Epithelial cell of proximal tubule (primary cell): ENCODE measurements at places on chromosomes 2 and 18.

- DNase-seq = no peak
These were observed 78.0 kb upstream of the GAREM1 start for GRCh38 chr18:32548688-32549087.

- DNase-seq = no peak
These were observed 49.9 kb downstream of the SCN2A start for GRCh38 chr2:165289069-165289468.

DNA sequence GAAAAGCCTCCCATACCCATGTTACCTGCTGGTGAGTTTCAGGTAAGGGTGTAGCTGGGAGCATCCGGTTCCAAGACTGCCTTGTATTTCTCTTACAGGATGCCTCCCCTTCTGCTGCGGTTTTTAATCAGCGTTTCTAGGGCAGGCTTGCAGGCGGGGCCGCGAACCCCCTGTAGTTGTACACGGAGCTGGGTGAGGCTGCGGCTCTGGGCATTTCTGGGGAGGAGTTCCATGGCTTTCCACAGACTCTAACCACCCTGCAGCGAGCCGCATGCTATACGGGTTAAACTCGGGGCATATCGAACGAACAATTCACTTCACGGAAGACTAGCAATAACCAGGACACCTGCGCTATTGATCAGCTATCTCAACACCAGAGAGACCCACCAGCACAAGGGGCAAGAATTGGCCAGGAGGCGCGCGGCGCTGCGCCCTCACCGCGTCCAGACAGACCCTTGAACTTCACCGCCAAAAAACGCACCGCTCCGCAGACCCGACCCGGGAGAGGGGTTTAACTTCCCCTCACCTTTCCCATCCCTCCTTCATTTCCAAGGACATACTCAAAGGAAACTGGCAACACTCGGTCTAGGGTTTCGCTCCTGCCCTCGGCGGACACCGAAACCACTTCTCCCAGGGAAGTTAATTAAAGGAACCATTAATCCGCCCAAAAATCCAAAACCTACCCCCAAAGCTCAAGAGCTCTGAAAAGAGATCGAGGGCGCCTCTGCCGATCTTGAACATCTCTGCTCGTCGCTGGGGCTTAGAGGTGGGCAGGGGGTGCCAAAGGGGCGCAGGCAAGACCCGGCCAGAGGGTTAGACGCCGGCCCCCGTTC is 909 bp downstream of the TGFA start:
- DNase-seq = no peak

- DNase-seq = peak; percentile 45
These were observed 220.1 kb downstream of the HAUS1 start for GRCh38 chr18:46324087-46324955.

DNA sequence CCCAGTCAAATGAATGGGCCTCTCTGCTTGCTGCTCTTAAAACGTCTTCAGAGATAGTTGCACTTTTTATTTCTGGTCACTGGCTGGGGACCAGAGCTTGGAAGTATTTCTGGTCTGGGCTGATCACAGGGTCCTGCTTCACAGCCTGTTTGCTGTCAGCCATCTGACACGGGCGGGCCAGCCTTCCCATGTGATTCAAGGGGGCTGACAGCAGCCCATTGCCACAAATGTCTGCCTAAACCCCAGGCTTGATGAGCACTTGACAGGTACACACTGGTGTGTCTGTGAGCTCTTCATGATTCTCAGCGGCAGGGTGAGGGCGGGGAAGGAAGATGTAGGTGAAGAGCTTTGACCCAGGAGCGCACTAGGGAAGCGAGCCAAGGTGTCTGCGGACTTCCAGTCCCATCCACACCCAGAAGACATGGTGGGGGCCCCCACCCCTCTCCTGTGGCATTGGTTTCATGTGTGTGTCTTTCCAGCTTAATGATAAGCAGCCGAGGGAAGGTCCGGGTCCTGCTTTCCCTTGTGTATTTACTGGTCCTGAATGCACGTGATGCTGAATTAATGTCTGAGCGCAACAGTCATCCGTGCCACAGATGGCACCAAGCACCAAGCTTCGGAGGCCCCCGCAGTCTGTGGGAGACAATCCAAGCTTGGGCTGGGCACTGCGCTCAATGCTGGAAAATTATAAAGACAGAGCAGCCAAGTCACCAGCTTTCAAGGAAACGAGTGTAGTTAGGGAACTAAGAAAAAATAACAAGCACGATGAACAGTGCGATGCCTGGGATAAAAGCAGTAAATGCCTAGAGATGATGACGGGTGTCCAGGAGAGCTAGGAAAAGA is 73.3 kb downstream of the SH3BP4 start:
- DNase-seq = no peak

- no peak for DNase-seq
These were observed 89.9 kb downstream of the RHOB start for GRCh38 chr2:20536619-20537422.

DNA sequence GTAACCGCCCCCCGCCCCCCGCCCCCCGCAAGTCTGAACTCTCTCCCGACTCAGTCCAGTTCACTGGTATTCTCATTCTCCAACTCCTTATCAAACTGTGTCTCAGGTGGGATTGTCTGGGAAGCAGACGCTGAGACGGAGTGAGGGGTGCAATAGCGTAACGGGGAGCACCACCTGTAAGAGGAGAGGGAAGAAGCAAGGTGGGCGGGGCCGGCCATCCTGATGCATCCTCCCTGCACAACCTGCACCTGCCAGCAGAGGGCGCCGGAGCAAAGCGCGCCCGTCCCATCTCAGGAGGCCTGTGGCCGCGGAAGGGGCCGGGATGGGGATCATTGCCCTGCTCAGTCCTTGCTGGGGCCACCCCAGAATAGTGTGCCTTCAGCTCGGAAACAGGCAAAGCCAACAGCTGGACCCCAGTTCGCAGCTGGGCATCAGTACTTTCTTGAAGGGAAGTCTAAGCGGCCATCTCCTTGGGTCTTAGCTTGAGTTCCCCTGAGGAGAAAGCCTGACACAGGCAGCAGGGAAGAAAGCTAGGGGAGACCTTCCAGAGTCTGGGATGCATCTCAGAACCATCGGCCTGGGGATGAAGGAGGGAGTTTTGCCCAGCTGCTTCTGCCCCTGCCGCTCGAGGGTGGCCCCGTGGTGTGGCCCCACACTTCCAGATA is 208.0 kb downstream of the TFCP2L1 start:
- no peak for DNase-seq

GRCh38 chr2:2757764-2758163 is 426.7 kb upstream of the MYT1L start:
- no peak for DNase-seq

DNA sequence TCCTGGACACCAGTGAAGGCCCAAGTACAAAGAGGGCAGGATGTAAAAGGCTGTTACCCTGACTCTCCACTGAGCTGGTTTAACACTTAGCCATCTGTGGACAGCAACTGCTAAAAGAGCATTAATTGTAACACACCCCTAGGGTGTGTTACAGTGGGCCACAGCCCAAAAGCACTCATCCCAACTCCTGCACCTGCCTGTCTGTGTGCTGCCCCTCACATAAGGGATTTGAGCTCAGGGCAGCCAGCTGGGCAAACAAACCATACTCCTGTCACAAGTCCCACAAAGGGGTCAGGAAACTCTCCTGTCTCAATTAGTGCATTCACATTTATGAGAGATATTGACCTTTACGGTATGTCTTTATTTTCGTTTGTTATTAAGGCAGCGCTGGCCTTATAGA is 833.1 kb upstream of the NXPH2 start:
- DNase-seq = no peak

DNA sequence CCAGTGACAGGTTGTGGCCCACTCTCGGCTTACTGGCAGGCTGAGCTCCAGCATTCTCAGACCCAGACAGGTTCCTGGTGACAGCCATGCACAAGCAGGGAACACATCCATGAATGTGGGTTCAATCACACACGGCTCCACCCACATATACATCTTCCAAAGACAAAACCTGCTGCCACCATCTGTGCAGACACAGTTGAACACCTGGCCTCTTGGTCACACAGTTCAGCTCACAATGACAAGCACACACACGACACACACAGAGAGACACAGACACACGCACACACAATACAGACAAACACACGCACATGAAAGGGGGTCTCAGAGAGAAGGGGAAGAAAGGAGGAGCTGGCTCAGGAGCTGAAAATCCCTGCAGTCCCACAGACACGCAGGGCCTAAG is 32.1 kb upstream of the PTMA start:
- no peak for DNase-seq

DNA sequence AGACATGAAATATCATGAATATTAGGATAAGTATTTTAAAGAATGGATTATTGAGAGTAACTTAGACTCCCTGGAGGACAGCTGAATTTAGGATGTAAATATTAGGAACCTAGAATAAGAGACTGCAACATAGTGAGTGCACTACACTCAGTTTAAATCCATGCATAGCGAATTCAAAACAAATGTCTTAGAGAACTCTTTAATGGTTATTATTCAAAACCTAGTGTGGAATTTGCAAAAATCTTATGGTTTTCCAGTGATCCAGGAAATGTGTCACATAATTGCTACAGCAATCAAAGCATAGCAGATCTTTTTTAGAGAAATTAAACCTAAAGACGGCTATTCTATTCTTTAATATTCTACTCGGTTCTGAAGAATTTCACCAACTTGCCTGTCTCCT is 239.0 kb downstream of the TMX3 start:
- DNase-seq = no peak

DNA sequence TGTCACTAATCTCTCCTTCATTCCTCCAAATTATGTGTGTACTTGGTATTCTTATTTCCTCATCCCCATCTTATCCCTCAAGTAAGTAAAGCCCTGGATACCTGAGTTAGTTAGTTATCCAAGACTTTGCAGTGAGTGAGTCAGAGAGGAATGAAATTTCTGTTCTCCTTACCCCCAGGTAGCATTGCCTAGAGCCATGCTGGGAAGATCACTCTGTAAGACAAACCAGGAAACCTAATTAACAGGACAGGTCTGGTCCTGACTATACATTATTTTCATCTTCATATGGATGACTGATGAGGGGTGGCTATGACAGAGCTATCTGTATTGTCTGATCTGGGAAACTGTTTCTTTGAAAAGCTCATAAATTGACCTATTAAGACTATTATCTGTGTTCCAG is 55.0 kb upstream of the ITGA6 start:
- no peak for DNase-seq

GRCh38 chr2:74566754-74567085 is 12.2 kb downstream of the DOK1 start:
- no peak for DNase-seq

- DNase-seq = no peak
These were observed 19.5 kb upstream of the CCDC102B start for GRCh38 chr18:68778280-68778886.

DNA sequence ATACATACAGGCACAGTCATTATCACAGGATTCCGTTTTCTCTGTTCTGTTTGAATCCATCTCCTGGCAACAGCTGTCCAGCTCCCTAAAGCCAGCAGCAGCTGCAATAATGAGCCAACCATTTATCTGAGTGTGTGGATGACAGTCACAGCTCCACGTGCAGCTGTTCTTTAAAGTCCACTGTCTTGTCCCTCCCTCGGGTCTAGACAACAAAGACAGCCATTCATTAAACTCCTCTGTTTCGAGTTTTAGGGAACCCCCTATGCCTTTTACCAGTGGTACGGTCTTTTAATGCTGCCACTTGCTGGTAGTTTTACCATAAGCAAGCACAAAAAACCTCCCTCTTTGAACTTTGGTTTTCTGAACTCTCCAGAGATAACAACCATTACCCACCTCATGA is 16.0 kb upstream of the MSGN1 start:
- DNase-seq = no peak

DNA sequence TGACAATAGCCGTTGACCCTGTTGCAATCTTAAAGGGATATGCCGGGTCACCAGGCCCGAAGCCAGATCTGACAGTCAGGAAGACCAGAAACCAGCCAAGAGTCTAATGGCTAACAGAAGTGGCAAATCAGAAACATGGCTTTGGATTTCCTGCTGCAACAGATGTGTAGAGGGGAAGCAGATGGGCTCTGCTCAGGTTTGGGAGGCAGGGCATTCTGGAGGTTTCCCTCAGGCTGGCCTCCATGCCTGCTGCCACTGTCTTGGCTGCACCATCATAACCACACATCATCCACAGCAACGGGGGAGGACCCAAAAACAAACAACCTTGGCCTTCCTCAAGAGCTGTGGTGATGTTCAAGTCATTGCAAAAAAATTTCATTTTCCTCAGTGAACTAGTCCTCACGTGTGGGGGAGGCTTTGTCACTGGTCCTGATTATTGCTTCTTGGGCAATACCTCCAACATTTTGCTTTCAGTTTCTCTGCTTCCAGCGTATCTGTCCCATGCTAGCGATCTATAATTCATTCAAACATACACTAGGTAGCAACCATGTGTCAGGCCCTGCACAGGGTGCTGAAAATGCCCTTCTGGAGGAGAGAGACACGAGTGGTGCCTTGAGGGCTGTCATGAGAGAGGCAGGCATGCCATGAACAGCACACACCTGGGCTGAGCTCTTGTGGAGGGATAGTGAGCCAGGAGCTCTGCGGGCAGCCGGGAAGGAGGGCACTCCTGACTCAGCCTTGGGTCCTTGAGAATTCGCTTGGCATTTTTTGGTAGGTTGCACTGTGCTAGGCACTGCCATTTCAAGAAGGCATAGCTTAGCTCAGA is 48.2 kb upstream of the LGALSL start:
- DNase-seq = no peak

DNA sequence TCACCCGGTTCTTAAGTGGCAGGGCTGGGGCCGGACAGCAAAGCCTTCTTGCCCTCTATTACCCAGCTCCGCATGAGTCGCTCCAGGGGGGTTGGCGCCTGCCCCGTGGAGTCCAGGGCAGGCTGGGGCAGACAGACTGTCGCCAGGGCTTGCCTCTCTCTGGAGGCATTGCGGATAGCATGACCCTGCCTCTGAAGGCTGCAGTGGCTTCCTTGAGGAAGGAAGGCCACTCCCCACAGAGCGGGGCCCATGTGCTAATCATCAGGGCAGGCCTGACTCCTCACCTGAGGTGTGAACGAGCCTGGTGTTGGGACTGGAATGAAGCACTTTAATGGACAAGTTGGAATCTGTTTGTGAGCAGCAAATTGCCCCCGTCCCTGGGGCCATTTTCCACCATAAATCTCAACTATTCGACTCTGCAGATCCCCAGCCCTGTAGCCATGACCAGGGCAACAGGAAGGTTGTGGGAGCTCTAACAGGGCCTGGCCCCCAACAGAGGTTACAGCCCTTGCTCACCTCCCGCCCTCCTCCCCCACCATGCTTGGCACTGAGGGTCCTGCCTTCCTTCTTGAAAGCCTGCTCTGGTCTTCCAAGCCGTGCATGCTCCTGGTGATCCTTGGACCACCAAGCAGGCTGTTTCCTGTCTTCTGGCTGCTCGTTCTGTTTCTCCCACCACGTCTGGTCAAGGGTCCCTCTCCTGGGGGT is 144.9 kb upstream of the HAAO start:
- no peak for DNase-seq

DNA sequence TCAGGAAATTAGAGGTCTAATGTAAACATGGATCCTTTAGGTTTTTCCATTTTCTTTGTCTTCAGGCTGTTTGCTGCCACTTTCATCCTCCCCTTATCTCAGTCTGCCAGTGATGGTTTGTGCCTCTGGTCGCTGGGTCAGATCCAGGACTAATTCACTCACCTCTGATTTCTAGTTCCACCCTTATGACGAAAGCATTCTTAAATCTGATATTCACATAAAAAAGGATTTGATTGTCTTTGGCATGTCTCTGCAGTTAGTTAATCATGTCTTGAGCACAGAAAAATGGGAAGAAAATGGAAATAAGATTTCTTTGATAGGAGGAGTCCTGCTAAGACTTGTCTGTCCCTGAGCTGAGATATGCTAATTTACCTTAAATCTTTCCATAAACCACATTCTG is 4.6 kb downstream of the IL1RL1 start:
- DNase-seq = no peak

GRCh38 chr2:166106431-166107015 is 21.3 kb downstream of the SCN1A start:
- DNase-seq = no peak

GRCh38 chr2:137173463-137173862 is 408.1 kb downstream of the THSD7B start:
- no peak for DNase-seq

- no peak for DNase-seq
These were observed 44.4 kb downstream of the ALPK2 start for GRCh38 chr18:58584200-58585127.
